ENCODE measurements at places on chromosomes 5 and 9.

DNA sequence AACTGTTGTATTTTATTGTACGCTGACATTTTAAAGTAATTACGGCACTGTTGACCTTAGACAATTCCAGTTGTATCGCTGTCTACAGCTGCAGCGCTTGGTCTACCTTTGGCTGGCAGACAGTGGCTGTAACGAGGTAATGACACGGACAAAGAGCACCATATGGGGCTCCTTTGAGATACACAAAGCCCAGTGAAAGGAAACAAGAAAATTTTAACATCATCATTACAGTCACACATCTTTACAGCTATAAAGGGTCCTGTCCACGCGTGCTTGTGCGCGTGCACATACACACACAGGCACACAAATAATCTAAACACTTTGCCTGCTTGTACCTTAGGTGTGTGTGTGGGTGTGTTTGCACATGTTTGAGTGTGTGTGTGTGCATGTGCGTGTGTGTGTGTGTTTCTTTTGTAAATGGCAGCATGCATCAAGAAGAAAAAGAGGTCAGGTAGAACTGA, 946.0 kb downstream of the NR2F1-AS1 start:
- DNase-seq = no peak

GRCh38 chr9:127578952-127579853, 32.9 kb upstream of the STXBP1 start:
- peak; percentile 53 for DNase-seq

DNA sequence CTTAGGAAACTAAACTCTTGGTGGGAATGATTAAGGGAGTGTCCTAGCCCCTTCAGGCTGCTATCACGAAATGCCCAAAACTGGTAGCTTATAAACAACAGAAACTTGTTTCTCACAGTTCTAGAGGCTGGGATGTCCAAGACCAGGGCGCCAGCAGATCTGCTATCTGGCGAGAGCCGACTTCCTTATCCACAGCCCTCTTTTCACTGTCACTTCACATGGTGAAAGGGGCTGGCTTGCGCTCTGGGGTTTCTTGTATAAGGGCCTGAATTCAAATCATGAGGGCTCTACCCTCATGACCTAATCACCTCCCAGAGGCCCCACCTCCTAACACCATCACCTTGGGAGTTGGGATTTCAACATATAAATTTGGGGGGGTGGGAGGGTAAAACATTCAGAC, 49.1 kb downstream of the IPPK start:
- no peak for DNase-seq

DNA sequence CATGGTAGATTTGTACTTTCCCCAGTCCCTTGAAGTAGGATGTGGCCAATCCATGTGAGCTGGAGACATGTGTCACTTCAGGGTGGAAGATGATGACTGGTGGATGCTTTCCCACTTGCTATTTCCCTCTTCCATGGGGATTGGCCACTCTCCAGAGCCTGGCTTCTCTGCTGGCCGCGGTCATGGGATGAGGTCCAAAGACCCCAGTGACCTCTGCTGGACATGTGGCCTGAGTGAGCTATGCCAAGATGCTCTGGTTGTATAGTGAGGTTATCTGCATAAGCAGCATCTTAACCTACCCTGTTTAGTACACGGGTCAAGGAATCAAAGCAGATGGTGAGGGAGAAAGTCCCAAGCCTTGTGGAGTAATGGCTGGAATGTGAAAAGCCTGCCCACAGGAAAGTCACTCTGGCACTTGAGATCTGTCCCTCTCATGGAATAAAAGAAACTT, 47.1 kb downstream of the SH3PXD2B start:
- DNase-seq = no peak

DNA sequence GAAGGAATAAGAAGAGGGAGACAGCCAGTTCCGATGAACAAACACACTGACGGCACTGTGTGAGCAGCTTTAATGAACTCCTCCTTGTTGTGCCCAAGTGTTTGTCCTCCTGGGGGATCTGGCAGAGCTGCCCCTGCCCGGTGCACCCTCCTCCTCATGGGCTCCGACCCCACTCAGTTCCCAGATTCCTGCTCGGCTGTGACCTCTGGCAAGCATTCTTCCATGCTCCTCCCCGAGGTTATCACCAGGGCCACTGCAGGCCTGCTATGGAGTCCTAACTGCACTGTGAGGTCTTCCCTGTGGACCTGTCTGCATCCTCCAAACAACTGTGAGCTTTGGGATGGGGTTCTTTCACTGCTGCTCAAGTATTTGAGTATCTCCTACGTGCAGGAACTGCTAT, 142.2 kb downstream of the DCP2 start:
- DNase-seq = no peak

- DNase-seq = no peak
These were observed 27.3 kb downstream of the CARNMT1 start for GRCh38 chr9:75000835-75001234.

GRCh38 chr9:89078860-89079259, 87.6 kb downstream of the S1PR3 start:
- DNase-seq = no peak

GRCh38 chr9:124454791-124455443, 4.7 kb downstream of the ADGRD2 start:
- no peak for DNase-seq

- DNase-seq = no peak
These were observed 380.4 kb downstream of the PTPRD start for GRCh38 chr9:10232352-10232930.

DNA sequence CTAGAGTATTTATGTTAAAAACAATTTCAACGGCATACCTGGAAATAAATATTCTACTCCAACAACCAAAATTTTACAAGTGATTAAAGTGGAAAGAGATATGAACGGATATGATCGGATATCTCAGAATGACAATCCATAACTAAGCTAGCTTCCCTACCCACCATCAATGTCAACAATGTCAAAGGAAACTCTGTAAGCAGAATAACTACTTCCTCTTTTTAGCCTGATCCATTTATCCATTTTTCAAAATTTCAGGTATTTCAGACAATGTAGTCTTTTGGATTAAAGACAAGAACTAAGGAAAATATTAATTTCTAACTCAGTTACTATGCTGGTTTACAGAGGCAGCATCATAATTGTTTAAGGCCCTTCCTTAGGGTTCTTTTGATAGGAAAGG, 188.7 kb downstream of the DENND1A start:
- no peak for DNase-seq

- DNase-seq = no peak
These were observed 192.5 kb downstream of the CDK5RAP2 start for GRCh38 chr9:120387257-120388002.

- DNase-seq = no peak
These were observed 28.5 kb upstream of the NKD2 start for GRCh38 chr5:980001-980588.

All from effector CD4-positive, alpha-beta T cell (primary cell).